ENCODE measurements at places on chromosomes 5 and 9. TPM values are rescaled to one million over a fixed set of nuclear protein-coding genes. Genes with fewer than 3 reads are reported as not detected.

- H3K27me3 ChIP-seq = peaks cover 67% of the 10 kb centered on the region
- no peaks in the 10 kb centered on the region for H3K36me3 ChIP-seq
- H3K4me1 ChIP-seq = no peaks in the 10 kb centered on the region
- DNase-seq = no peak
Measured at GRCh38 chr9:132190966-132191365, 29.1 kb downstream of the NTNG2 start.

DNA sequence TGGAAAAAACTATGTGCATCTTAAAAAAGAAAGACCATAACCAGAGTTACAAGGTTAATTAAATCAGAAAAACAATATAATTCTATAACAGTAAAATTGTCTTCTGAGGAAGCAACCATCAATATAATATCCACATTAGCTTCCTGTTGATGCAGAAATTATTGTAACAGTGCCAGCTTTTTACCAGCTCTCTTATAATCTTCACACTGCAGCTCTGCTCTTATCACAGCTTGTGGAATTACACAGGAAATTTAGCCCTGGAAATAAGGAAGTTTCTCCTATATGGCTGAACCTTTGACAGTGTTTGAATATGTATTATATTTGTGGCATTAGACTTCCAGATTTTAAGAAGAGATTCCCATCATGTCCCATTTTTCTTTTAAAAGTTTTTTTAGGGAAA is 49.1 kb upstream of the TEK start:
- no peaks in the 10 kb centered on the region for H3K36me3 ChIP-seq
- no peaks in the 10 kb centered on the region for H3K4me1 ChIP-seq
- H3K4me3 ChIP-seq = no peak overlapping the region

DNA sequence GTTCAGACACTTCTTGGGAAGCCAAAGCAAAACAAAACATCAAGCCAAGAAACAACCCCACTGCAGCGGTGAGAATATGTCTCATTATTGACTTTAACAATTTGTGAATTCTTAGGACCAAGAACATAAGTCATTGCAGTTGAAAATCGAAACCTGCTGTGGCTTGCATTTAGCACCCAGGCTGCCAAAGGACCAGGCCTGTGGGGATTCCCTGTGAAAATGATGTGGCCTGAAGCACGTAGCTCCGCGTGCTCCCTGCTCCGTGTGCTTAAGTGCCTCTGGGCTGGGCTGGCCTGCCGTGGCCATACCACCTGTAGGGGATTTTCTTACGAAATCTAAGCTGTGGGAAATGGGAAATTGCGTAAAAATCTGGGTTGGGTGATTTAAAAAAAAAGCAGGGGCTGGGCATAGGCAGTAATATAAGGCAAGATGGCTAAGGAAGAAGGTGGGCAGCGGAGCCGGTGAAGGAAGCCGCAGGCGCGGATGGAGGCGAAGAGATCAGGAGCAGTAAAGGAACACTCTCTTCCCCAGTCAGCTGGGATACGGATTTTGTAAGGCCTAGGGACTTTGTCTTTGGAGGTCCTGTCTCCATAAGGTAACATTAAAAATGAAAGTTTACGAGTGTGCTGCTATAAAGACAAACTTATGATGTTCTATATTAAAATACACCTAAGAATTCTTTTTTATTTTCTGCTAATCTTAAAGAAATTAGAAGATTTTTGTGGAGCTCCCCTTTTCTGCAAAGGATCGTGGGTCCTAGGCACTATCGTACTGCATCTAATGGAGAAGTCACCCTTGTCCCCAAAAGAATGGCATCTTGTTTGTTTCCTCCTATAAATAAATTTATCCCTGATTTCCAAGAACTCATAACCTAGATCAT is 189.6 kb upstream of the SEMA6A start:
- no peaks in the 10 kb centered on the region for H3K4me1 ChIP-seq
- no peak for DNase-seq
- no peaks in the 10 kb centered on the region for H3K36me3 ChIP-seq
- H3K27me3 ChIP-seq = no peaks in the 10 kb centered on the region
- no peak overlapping the region for H3K27ac ChIP-seq
- H3K4me3 ChIP-seq = no peak overlapping the region

- H3K4me3 ChIP-seq = peak overlapping the region; percentile 76
- H3K27me3 ChIP-seq = no peaks in the 10 kb centered on the region
- H3K27ac ChIP-seq = peak overlapping the region; percentile 97
- DNase-seq = peak; percentile 77
- no peaks in the 10 kb centered on the region for H3K36me3 ChIP-seq
Measured at GRCh38 chr5:36876965-36877666, 547 bp downstream of the NIPBL start.

- no peaks in the 10 kb centered on the region for H3K36me3 ChIP-seq
- no peak overlapping the region for H3K4me3 ChIP-seq
- H3K4me1 ChIP-seq = no peaks in the 10 kb centered on the region
- H3K27ac ChIP-seq = no peak overlapping the region
Measured at GRCh38 chr9:113828221-113828620, 47.9 kb upstream of the ZNF618 start.

- no peaks in the 10 kb centered on the region for H3K27me3 ChIP-seq
- H3K27ac ChIP-seq = no peak overlapping the region
- peak; percentile 59 for DNase-seq
- H3K36me3 ChIP-seq = no peaks in the 10 kb centered on the region
- H3K4me3 ChIP-seq = no peak overlapping the region
- H3K4me1 ChIP-seq = no peaks in the 10 kb centered on the region
Measured at GRCh38 chr5:41788941-41789368, 81.3 kb downstream of the OXCT1 start.

Gene UBE2QL1
- 0.26 TPM for polyA plus RNA-seq

Gene HRCT1
- 0.48 TPM for polyA plus RNA-seq
